ENCODE measurements at places on chromosomes 5 and 9. TPM values are rescaled to one million over a fixed set of nuclear protein-coding genes. Genes with fewer than 3 reads are reported as not detected.
A peak's percentile ranks its signal among the peaks of the same experiment; 100 is the strongest.

CFAP157 gene
- not detected for total RNA-seq

NXNL2 gene
- total RNA-seq, result not detected

F2RL1 gene
- 1.0 TPM for total RNA-seq

LRRC14B gene
- not detected for total RNA-seq

EGFL7 gene
- total RNA-seq, result 76.2 TPM

MSMP gene
- total RNA-seq, result not detected

RASGEF1C gene
- 11.7 TPM for total RNA-seq

FAT2 gene
- 0.07 TPM for total RNA-seq

LCN1 gene
- total RNA-seq, result 1.8 TPM

GRCh38 chr5:138339464-138339863 lies 1.4 kb downstream of the FAM53C start:
- no peak for DNase-seq

- DNase-seq, result no peak
Measured at GRCh38 chr9:91341258-91341746, 20.4 kb downstream of the AUH start.

- DNase-seq, result no peak
Measured at GRCh38 chr9:134593286-134594077, 48.1 kb upstream of the COL5A1 start.

- no peak for DNase-seq
Measured at GRCh38 chr9:98107926-98108325, 11.1 kb downstream of the TRIM14 start.

- no peak for DNase-seq
Measured at GRCh38 chr9:97543561-97543960, 42.1 kb downstream of the TMOD1 start.

GRCh38 chr5:67978171-67978570 lies 237.4 kb upstream of the PIK3R1 start:
- no peak for DNase-seq

DNA sequence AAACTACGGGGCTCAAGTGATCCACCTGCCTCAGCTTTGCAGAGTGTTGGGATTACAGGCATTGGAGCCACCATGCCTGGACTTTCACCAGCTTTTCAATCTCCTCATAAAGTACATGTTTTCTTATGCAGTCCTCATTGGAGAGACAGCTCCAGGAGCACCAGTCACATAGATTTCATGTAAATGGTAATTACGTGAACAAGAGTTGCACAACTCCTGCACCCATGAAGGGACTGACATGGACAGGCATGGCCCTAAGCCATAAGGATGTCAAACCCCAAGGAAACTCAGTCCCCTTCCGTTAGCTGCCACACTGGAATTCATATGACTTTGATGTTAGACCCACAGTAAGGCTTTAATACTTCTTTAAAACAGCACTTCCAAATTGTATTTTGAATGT lies 7.6 kb upstream of the ADGRV1 start:
- no peak for DNase-seq

DNA sequence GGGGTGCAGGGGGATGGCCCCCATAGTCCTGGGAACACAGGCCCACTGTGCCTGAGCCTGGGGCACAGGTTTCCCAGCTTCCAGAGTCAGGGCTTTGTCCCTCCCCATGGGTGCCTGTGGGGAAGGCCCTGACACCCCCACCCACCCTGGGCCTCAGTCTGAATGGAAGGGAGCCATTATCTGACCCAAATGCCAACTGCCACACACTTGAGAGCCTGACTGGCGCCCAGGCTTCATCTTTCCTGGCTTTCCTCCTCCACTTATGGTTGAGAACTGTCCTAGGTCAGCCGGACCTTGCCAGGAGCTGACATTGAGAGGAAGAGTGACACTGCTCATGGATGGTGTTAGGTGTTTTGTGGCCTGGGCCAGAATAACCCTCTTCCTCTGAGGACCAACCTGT lies 24.0 kb downstream of the SH3PXD2B start:
- DNase-seq, result no peak

- DNase-seq, result no peak
Measured at GRCh38 chr9:136249877-136250559, 4.4 kb upstream of the QSOX2 start.

- DNase-seq, result no peak
Measured at GRCh38 chr5:159764283-159765134, 151.8 kb upstream of the ADRA1B start.

DNA sequence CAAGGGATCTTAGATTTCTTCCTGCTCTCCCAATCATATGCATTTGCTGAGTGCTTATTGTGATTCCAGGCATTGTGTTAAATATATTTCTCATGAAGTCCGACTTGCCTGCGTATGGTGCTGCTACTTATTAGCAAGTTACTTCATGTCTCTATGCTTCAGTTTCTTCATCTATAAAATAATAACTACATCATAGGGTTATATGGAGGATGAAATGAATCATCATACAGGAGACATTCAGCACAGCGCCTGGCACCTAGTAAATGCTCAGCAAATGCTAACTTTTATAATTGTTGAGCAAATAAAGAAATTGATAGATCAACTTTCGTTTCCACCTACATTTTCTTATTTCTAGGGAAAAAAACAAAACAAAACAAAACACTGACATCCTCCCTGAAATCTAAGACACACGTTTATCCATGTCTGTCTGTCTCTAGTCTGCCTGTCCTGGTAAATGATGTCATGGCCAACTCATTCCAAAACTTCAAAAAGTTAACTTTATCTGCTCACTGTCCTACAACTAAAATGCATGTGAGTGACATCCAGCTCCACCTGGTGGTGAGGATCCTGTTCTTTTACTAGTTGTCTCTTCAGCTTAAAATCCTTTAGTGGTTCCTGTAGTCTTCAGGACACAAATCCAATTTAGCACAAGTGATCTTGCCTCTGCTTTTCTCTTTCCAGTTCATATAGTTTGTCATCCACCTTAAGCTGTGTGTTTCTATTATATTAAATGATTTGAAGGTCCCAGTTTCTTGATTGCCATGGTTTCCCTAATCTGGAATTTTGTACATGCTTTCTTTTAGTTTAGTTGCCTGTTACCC lies 27.7 kb downstream of the PPP3R2 start:
- DNase-seq, result no peak

DNA sequence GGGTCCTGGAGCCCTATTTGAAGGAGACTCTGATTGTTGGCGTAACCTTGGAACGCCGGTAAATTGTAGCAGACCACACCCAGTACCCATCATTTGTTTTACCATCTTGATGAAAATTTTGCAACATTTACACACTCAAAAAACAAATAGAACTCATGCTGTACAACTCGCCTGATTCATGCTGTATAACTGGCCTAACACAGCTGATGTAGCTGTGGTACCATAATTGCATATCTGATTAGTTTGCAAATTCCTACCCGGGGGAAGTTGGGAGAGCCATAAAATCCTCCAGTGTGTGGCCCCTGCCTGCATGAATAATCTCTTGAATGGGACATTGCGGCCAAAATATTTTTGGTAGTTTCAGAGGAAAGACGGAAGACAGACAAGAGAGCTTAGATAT lies 9.7 kb downstream of the NIPAL4 start:
- no peak for DNase-seq

DNA sequence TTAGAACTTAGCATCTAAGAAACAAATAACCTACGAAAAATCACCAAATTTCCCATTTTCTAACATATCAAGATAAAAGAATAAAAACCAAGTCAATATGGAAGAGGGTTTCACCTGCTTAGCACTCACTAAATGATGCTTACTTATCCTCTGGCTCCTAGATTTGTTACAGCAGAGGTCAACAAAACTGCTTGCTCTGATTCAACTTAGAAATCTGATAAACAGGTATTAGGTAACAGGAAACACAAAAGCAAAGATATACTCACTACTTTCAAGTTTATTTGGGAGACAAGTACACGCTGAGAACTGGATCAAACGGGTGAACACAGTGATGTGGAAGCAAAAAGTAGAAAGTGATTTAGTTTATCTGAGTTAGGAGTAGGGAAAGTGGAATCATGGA lies 235.7 kb upstream of the TARS1 start:
- no peak for DNase-seq

DNA sequence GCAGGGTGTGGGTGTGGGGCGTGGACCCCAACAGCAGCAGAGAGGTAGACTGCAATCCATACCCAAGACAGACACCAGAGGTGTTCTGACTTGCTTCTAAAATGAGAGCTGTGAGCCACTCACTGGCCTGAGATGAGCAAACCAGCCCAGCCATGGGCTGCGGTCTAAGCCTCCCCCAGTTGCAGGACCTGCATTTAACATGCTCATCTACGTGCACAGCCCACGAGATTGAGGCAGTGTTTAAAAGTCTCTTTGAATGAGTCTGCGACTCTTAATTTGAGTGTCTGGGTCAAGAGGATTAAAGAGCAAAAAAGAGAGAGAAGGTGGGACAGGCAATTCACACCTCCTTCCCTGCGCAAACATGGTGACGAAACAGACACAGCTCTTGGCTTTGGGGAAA lies 5.9 kb downstream of the SURF4 start:
- no peak for DNase-seq

- no peak for DNase-seq
Measured at GRCh38 chr5:131999441-132000240, 11.8 kb downstream of the ACSL6 start.

DNA sequence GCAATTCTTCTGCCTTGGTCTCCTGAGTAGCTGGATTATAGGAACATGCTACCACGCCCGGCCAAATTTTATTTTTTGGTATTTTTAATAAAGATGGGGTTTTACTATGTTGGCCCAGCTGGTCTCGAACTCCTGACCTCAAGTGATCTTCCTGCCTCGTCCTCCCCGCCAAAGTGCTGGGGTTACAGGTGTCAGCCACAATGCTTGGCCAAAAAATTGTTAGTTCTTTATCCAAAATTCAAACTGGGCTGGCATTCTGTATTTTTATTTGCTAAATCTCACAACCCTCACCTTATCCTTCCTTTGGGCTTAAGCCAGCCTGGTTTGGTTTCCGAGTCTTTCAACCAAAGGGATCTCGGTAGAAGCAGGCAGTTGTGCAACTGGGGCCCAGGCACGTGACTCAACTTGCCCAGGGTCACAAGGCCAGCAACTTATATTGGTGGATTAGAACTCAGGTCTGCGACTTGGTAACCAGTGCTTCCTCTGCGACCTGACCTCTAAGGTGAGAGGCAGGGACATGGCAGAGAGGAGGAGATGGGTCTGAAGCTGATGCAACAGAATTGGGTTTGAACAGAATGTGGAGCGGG lies 26.5 kb upstream of the BOD1 start:
- no peak for DNase-seq

DNA sequence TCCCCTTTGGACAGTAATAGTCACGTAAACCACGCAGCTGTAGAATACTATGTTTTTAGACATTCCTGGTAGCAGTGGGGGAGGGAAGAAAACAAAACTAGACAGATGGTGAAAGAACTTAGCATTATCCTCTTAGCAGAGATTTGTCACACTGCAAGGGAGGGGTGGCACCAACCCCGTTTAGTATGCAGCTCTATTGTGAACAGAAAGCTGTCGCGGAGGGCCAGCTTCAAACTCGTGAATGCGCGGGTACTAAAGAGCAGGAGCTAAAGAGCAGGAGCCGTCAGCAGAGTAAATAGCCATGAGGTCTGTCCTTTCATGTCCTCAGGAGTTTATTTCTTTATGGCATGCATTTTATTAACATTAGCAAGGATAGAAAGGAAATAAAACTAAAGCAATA lies 141.9 kb upstream of the SLC12A2 start:
- DNase-seq, result peak; percentile 54

DNA sequence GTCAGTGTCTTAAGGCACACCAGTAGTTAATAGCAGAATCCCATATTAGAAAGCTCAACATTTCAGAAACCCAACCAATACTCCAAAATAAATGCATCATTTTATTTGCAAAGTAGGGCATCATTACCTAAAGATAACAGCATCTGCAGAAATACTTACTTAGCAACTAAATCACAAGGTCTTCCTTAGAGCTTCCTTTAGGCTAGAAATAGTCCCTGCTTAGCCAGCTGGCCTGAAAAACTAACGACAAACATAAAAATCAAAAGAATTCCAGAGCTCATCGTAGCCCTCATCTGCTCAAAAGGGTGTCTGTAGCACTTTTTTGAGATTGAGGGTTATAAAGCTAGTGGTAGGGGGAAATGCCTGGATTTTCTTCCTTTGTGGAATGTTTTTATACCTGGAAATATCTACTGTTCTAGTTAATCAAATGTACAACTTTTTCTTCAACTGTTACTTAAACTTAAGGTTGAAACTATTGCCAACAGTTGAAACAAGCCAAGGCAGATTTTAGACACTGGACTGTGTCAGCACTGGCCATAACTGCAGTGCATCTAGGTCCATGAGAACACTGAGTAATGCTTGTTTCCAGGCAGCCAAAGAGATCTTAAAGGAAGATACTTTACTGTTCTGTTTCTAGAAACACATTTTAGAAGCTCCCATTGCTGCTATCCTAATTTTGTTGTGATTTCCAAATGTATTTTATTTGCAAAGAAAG lies 129.4 kb upstream of the RASA1 start:
- no peak for DNase-seq

- no peak for DNase-seq
Measured at GRCh38 chr5:131303537-131303936, 39.7 kb downstream of the CDC42SE2 start.

GRCh38 chr9:7799234-7799943 lies at the start of gene DMAC1:
Gene DMAC1, minus strand, starts transcription at chr9:7799778. Its CDS starts 44 bp downstream, at chr9:7799734.
- peak; percentile 82 for DNase-seq

GRCh38 chr5:136285096-136285855 lies 80.1 kb downstream of the TRPC7 start:
- DNase-seq, result no peak

GRCh38 chr9:38335686-38336085 lies 56.8 kb upstream of the ALDH1B1 start:
- DNase-seq, result no peak

GRCh38 chr9:11686733-11687132 lies 1006.5 kb upstream of the TYRP1 start:
- DNase-seq, result no peak

GRCh38 chr9:107214915-107215314 lies 68.2 kb upstream of the RAD23B start:
- no peak for DNase-seq

GRCh38 chr9:35814106-35814840 lies 569 bp downstream of the HINT2 start:
- DNase-seq, result peak; percentile 65

DNA sequence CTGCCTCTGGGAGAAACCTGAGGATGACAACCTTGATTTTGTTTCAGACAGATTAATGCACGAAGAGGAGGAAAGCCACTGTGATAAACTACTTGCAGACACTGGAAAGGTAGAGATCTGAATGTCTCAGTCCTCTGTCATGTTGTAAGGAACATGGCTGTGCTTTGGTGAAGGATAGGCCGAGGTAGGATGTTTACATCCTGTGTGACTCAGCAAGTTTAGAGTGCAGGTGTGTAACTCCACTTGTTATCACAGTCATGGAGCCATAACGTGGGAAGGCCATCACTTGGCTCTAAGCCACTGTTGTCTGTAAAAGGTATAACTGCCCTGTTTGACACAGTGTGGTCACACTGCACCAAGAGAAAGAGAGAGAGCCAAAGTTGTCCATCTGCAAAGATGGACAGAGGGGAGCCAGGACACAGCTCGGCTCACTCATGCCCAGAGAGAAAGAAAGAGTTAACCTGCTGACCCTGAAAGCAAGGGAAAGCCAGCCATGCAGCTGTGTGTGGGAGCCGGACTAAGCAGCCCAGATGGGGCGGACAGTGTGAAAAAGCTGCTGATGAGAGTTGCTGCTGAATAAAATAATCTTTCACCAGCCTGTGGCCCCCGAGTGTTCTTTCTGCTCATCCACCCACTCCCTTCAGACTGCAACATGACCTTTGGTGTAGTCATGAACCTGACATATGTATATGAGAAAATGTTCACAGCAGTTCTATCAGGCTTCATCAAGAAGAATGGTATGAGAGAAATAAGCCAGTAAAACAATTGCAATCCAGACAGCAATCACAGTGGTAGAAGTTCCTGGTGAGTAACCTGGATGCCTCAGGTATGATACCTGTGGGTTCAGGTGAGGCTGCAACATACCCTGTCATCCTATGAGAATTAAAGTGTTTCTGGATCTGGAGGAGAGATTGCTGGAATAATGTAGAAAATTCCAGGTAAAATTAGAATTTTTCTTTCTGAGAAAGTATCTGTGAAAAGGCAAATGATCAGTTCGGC lies 115.9 kb downstream of the TARS1 start:
- DNase-seq, result no peak

Measured in dorsolateral prefrontal cortex (tissue), 122 donors.